ENCODE measurements at places on chromosomes 7 and 10. TPM values are rescaled to one million over a fixed set of nuclear protein-coding genes. Genes with fewer than 3 reads are reported as not detected.

Gene PRSS37
- total RNA-seq = not detected

Gene FGF8
- not detected for total RNA-seq

Gene INA
- total RNA-seq = 0.36 TPM

Gene PRKAR2B
- 0.54 TPM for total RNA-seq

Gene CNPY1
- total RNA-seq = not detected

Data from cardiac atrium fibroblast (primary cell).